ENCODE measurements at places on chromosomes 11 and 22. TPM values are rescaled to one million over a fixed set of nuclear protein-coding genes. Genes with fewer than 3 reads are reported as not detected.

Gene ESAM
- 2.5 TPM for polyA plus RNA-seq

Gene OR8D1
- polyA plus RNA-seq: not detected

Gene TSSK2
- not detected for polyA plus RNA-seq

Gene POU2AF1
- polyA plus RNA-seq: 194 TPM

Gene VSIG10L2
- polyA plus RNA-seq: not detected

Gene KCNJ11
- 0.80 TPM for polyA plus RNA-seq

Gene OR51I2
- not detected for polyA plus RNA-seq

Measured in IgD-negative memory B cell (primary cell).